NCI-H146 (cell line): ENCODE measurements at places on chromosomes 3 and 15.

GRCh38 chr3:11136830-11137626, 17.3 kb upstream of the HRH1 start:
- DNase-seq, result no peak

DNA sequence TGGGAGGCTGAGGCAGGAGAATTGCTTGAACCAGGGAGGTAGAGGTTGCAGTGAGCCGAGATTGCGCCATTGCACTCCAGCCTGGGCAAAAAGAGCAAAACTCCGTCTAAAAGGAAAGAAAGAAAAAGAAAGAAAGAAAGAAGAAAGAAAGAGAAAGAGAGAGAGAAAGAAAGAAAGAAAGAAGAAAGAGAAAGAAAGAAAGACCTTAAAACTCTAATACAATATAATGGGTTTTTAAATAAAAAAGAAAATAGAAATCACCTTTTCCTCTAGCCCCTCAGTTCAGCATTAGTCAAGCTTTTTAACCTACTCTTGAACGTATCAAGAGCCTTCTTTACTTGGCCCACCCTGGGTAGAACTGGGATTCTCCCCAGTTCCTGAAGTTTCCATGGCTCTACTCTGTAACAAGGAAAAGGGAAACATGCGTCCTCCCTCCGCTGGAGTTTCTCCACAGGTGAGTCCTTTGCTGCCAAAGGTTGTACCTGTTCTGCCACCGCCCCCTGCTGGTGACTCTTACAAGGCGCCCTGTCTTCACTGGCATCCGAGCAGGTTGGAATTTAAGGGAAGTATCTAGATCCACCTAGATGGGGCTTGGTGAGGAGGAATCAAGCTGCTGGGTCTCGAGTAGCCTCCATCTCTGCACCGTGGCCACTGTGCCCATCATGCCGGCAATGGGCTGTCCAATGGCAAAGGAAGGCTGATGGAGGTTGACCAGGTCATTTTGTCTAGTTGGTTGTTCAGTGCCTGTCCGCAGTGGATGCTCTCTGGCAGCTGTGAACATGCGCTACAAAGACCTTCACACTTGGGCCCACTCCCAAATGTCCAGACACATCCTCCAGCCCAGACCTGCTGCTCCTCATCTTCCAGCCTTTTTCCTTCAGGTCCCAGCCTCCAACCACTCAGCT, 20.6 kb upstream of the EPHB3 start:
- peak; percentile 91 for DNase-seq

DNA sequence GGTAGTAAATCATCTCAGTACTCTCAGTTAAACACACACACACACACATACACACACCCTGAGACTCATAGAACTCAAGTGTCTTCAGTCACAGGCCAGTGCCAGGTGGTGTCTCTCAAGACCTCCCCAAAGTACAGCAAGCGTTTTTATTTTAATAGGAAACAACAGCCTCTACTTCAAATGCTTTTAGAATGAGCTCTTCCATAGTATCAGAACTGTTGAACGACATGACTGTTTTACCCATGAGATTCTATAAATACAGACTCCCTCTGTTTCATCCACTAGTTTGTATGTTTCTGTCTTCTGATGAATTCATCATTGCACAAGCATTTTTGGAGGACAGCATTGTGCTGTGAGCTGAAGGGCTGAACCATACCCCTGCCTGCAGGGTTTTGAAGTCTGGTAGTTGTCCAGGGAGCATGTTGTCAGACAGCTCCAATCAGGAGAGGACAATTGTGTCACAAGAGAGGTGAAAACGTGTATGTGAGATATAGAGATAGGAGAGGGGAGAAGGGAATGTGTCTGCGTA, 201.0 kb upstream of the BCL6 start:
- no peak for DNase-seq

DNA sequence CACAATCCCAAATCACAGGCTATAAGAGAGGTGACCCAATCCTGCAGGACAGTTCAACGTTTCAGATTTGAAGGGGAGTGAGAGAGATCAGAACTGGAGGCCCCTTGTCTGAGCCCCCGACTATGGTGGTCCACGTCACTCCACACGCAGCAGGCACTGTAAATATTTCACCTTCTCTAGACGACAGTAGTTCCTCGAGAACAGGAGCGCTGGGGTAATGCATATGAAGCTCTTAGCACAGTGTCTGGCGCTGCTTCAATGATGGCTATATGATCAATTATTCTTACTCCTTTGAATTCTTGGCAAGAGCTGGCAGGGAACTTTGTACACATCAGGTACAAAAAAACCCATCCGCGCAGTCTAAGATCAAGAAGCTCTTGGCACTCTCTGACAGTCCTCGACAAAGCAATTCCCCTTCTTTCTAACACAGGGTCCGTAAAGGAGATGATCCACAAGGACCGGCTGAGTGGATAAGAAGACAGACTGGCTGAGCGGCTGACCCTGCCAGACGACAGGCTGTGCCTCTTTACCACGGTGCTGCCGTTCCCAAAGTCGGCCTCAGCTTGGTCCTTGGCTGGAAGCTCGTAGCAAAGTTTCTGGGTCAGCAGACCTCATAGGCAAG, 522 bp upstream of the NRROS start:
- DNase-seq, result no peak

DNA sequence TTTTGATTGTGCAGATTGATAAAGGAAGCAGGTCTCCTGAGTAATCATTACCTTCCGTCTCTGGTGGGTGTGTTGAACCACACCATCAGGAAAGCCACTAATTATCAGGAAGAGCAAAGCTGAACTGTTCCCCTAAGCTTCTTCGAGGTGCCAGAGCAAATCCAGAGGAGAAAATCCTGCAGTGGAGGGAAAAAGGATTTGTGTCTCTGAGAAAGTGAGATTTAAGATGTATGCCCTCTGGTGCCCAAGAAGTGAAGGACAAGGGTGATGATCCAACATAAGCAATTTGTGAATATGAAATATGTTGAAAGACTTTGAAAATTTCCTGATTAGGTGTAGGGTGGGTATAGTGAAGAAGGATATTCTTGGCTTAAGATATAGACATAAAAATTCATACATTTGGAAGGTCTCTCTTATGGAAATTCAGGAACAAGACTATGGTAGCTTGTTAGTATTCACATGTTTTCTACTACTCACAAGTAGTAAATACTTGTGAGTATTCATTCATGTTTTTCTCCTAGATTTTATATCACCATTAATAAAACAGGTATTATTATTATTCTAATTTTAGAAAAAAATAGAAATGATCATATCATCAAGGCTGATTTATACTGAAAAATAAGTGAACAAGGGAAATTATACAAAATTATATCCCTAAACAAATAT, 34.8 kb downstream of the COMMD2 start:
- DNase-seq, result peak; percentile 67

GRCh38 chr15:83732196-83732595, 78.3 kb downstream of the ADAMTSL3 start:
- DNase-seq, result no peak

DNA sequence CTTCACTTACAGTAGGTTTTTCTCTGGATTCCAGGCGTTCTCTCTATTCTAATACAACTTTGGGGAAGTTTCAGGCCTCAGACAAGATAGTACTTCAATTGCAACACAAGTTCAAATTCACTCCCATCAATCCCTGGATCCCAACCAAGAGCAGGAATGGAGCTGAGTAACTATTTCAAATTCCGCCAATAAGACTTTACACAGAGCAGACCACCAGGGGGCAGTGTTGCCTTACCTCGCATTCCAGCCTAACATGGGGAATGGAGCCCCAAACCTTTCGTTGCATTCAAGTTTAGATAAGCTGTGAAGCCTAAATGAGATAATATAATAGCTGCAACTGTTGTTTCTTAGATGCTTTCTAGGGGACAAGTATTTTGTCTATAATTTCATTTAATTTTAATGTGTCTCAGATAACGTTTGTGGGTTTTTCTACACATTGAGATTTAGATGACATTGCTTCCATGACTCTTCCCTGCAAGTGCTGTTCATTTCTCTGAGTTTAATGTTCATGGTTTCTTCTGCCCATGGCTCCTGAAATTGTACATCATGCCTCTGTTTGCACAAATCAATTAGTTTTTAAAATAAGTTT, 186.7 kb downstream of the NSUN3 start:
- peak; percentile 51 for DNase-seq

GRCh38 chr15:63968122-63968524, 78.2 kb downstream of the DAPK2 start:
- DNase-seq, result no peak

DNA sequence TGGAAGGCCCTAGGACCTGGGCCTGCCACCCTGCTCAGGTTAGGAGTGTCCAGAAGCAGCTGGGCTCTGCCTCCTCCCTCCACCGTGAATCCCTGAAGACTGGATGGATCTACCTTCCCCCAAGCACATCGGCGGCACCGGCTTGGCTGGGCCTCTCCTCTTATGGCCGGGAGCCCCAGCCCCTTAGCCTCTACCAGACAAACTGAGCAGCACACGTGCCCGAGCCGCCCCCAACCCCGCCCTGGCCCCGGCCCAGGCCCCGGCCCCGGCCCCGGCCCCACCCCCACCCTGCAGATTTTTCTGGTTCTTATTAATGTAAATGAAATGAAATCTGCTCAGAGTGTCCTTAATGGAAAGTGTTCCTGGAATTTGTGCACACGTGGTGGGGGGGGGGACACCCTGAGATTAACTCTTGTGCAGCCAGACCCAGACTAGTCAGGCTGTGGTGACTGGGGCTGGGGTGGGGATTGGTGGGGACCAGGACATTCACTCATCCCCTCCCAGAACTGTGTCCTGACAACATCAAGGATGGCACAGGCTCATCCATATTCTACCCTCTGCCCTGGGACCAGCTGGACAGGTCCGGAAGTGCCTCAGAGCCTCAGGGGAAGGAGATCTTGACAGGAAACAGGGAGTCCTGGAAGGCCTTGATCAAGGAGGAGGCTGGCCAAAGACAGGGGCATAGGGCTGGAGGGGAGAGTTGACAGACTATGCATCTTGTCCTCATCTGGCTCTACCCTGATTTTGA, 30.9 kb upstream of the SEMA3F start:
- DNase-seq, result no peak

DNA sequence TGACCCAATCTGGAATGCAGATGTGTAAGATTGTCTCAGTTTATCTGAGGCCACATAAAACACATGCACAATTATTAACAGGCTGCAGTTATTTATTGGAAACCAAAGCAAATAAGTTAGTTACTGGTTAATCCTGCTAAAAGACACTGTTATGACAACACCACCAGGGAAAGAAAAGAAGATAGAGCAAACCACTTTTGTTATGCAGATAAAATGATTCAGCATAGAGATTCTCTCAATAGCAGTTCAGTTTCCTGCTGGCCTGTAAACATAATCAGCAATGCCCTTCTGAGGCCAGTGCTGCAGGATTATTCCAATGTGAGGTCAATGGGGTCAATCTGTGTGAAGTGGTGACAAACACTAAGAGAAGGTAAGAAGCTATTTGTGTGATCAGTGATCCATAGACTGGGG, 244.4 kb downstream of the ZBTB20 start:
- peak; percentile 93 for DNase-seq

GRCh38 chr3:186843039-186843432, 526 bp downstream of the ADIPOQ start:
- no peak for DNase-seq

GRCh38 chr3:69607466-69608305, 131.6 kb upstream of the MITF start:
- DNase-seq, result no peak

- DNase-seq, result no peak
Measured at GRCh38 chr3:134847349-134847748, 52.3 kb downstream of the EPHB1 start.

- no peak for DNase-seq
Measured at GRCh38 chr3:28859897-28860296, 421.0 kb upstream of the RBMS3 start.

DNA sequence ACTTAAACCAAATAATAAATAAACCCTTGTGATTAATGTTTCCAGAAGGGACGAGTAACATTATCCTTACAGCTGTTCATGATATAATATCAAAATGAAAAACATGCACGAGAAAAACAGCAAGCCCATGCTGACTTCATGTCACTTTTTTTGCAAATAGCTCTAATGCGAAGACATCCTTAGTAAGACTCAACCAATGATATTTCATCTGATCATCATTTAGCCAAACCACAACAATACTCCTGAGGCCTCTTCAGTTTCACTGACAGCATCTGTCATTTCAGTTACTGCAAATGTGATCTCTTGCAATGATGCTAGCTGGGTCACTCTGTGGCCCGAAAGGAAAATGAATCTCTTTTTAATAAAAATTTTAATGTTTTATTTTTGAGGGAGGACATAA, 74.0 kb downstream of the POLR2M start:
- DNase-seq, result no peak

DNA sequence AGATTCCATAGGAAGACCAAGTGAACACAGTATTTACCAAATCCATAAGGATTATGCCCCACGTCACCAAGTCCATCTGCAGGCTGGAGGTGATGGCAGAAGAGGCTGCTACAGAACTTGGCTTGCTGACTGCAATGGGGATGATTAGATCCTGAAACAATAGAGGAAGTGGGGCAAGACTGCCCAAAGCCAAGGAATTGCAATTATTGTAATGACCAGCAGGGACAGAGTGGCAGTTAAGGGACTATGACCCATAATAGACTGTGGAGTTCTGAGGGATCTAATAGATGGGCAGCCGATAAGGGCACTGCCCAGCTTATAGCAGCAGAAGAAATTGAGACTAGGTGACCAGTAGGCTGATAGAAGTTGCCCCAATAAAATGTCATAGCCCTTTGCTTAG, 108.4 kb downstream of the MINAR1 start:
- DNase-seq, result no peak

DNA sequence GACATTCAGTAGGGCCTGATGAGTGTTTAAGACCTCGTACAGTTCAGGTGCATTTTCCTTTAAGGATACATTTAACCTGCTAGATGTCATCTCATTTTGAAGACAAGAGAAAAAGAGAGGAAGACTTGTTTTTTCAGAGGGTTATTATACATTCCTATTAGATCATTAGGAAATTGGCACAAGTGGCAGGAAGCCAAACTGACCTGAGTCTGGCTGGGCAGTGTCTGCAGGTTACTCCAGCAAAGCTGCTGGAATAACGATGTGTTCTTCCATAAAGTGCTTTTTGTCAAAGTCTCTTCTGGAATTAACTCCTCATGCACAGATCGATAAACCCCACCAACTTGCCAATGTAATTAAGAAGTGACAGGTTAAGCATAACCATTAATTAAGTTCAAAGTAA, 396.4 kb upstream of the TPRG1 start:
- no peak for DNase-seq

DNA sequence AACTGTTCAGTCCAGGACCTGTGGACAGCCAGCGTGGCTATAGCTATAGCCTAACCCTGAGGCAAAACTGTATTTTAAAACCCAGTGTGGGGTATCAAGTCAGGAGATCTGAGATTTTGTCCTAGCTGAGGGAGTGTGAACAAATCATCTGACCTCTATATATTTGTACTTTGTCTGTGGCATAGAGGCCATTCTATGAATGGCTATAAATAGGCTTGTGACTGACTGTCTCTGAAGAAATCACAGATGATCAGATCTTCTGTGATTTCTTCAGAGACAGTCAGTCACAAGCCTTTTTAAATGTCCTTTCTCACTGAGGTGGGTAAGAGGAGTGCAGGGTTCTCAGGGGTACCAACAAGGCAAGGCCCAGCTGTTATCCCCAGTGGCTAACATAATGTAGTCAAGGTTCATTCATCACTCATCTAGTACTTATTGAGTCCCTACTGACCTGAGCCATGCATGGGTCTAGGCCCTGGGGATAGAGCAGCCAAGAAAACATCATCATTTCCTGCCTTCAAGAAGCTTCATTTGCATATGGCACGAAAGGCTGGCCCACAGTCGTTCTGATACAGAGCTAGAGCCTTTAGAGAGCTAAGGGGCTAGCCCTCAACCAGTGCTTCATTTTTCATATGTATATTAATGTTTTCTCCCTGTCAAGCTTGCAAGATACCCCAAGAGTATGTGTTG, 53.3 kb downstream of the TIPARP start:
- DNase-seq, result peak; percentile 34
